ENCODE measurements at places on chromosomes 16 and 17.

GRCh38 chr17:28470914-28471366 is 2.5 kb upstream of the SLC13A2 start:
- DNase-seq = no peak

DNA sequence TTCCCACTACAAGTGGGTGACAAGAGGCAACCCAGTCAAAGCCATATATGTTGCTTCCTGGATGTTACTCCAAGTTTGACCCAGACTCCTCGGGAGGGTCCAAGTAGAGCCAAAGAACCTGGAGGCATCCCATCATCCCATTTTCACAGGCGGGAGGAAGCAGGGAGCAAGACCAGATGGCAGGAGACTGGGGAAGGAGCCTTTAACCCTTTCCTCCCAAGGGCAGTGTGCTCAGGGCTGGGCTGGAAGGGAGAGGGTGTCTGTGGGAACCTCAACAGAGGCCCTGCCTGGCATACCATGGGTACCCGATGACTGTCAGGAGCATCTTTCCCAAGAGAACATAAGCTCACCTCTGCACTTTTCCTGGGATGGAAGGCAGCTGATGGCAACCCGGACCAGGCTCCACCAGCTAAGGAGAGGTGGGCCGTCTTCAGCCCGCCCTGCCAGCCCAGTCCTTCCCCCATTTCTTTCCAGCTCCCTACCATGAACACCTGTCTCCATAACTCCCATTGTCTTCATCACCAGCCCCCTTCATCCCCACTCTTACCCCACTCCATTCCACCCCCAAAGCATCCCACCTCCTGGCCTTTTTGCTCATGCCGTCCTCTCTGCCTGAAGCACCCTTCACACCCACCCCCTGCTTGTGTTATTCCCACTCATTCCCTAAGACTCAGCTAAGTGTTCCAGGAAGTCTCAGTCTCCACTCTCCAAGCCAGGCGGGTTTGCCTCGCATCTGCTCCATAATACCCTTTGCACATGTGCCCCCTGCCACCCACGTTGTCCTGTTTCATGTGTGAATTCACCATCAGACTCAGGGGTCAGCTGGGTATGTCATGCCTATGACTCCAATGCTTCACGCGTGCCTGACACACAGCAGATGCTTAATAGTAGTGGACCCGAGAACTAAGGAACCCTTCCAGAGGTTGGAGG is 5.9 kb upstream of the SLC16A5 start:
- no peak for DNase-seq

DNA sequence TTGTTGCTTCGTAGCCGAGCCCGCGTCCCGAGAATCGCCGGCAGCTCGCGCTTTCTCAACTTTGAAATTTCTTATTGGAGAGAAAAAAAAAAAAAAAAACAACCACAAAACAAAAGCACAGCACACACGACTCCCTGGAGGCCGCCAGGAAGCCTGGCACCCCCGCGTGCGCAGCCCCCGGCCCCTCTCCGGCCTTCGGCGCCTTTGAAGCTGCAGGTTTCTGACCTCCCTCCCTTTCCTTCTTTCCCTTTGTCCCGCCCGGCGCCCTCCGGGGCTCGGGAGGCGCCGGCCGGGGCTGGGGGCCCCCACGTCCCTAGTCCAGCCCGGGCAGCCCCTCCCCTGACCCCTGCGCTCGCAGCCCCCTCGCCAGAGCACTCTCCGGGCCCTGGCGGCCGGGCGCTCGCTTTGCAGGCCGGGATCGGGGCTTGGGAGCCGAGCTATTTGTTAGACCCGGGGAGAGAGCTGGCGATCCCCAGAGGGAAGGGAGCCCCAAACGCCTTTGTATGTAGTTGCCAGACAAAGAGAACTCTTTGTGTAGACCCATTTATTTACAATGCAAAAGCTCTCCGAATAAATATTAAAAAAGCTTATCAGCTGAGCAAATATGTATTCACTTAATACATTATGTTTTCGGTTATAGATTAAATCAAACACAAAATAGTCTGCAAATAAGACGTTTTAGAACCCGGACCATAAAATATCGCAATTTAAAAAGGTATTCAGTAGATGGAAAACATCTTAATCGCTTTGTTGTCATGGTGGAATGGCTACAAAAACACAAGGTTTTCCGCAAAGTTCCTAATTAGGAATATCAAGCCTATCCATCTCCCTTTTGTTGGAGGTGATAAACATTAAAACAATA is 2.3 kb downstream of the BAHCC1 start:
- no peak for DNase-seq

GRCh38 chr16:66553223-66553622 is 847 bp downstream of the CKLF start:
- DNase-seq = peak; percentile 35

DNA sequence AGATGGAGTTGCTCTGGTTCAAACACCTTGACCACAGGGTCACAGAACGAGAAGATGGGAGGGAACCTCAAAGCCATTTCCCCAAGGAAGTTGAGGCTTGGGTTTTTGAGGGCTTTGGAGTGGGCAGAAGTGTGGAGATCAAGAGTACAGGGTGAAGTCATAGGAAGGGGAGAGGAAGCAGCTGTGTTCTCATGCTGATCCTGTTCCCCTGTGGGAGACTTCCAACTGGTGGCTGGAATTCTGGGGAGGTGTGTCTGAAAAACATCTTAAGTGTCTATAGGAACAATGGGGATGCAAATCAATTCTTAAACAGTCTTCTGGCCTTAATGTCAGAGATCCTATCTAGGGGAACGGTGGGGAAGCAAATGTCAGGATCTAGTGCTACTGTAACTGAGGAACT is 38.8 kb upstream of the HSBP1 start:
- DNase-seq = no peak

- peak; percentile 7 for DNase-seq
These were observed 5.5 kb downstream of the CBFA2T3 start for GRCh38 chr16:88971371-88972097.

DNA sequence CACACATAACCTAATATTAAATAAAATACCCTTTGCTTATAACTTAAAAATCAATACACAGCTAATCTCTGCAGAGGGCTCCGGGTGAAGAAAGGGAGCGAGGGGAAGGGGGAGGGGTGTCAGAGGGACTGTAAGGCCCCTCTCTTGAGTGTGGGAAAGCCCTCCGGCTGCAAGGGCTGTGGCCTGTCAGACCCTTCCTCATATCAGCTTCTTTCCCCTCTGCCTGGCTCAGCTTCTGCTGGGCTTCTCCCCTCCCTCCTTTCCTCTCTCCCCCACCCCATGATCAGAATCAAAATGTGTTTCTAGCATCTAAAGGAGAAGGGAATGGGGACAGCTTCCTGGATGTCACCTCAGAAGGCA is 4.6 kb upstream of the SCRN2 start:
- no peak for DNase-seq

GRCh38 chr17:81006891-81007290 is 15.2 kb downstream of the CHMP6 start:
- no peak for DNase-seq

DNA sequence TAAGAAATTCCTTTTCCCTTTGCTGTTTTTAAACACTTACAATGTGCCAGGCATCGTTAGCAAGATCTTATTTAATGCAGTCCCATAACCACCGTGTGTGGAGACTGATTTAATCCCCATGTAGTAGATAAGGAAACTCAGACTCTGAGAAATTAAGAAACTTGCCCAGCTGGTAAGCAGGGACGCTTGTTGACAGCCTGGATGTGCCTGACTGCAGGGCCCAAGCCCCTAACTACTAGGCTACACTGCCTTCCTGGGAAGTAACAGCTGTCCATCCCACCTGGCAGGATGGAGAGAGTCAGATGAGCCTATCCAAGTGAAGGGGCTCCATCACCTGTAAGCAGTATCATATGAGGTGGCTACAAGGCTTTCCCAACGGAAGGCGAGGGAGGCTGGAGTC is 23.1 kb downstream of the CDK5RAP3 start:
- no peak for DNase-seq

GRCh38 chr16:2963074-2963722 is 877 bp upstream of the KREMEN2 start:
- DNase-seq = peak; percentile 5

DNA sequence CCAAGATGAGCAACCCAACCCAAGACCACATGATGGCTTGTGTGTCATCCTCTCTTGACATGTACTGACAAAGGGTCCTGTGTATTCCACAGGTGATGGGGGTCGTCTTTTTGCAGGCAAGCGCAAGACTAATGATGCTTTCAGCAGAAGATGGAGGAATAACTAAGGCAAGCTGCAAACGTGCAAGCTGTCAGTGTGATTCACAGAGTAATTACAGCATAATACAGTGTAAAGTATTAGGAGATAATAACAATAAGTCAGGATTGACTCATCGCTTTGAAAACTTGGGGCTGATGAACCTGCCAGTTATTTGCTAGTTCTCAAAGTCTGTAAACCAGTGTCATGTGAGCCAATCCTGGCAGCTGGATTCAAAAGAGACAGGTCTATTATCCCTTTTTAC is 41.6 kb upstream of the ASIC2 start:
- DNase-seq = no peak

- DNase-seq = no peak
These were observed 1.8 kb downstream of the KIFC3 start for GRCh38 chr16:57800200-57801097.

DNA sequence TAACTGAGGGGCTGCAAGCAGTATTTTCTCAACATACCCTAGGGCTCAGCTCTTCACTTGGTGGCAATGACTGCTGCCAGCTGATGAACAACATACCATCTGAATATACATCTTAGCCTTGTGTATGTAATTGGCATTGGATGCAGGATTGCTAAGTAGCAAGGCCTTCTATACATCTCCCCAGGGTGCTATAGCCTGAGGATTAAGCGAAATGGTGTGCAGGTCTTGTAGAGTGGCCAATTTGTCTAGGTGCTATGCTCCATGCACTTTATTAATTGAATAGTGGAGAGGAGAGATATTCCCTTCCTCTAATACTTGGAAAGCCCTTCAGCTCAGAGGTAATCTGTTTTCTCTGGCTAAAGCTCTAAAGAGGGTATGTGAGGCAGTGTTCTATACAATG is 71.9 kb downstream of the KIF2B start:
- no peak for DNase-seq

- no peak for DNase-seq
These were observed 83.9 kb downstream of the HIC1 start for GRCh38 chr17:2138761-2139160.

GRCh38 chr16:55570159-55570558 is 3.7 kb downstream of the CAPNS2 start:
- no peak for DNase-seq

All from CD4-positive, alpha-beta T cell treated with Interleukin-2 at 100 ng/mL for 4 hours (primary cell).